ENCODE measurements at places on chromosomes 11 and 22. TPM values are rescaled to one million over a fixed set of nuclear protein-coding genes. Genes with fewer than 3 reads are reported as not detected.

The SMTNL1 gene
- not detected for polyA plus RNA-seq

DNA sequence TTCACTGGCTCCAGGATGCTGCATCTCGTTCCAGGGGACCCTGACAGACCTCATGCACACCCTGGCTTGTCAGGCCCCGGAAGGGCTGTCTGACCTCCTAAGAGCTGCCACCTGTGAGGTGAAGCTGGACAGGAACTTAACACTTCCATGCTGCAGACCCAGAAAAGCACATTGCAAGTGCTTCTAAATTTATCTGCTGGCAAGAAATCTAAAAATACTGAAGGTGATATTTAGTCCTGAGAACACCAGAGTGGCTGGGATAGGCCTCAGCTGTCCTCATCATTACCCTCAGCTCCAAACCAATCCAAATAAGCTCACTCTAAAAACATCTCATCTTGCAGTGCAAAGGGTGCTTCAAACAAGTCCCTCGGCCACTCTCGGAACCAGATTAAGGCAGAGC is 46.7 kb downstream of the ABTB2 start:
- no peak for DNase-seq

GRCh38 chr22:48001101-48001500 is 1238.7 kb downstream of the TBC1D22A start:
- DNase-seq, result no peak

The NEFH gene
- 40.9 TPM for polyA plus RNA-seq

DNA sequence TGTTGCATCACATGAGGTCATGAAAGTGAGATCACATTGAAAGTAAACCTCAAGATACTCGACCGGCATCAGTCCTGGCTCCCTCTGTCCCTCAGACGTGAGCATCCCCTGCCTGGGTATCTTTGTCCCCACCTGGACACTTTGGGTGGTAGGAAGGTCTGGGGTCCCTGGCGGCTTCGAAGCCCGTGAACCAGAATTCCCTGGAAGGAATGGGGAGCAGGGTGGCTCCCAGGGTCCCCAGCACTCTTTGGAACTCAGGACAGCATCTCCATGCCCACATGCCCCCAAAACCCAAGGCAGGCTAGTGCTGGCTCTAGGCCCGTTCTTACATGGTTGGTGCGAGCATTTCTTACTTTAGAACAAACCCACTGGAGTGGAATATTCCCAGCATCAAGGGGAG is 7.5 kb downstream of the DERL3 start:
- no peak for DNase-seq

DNA sequence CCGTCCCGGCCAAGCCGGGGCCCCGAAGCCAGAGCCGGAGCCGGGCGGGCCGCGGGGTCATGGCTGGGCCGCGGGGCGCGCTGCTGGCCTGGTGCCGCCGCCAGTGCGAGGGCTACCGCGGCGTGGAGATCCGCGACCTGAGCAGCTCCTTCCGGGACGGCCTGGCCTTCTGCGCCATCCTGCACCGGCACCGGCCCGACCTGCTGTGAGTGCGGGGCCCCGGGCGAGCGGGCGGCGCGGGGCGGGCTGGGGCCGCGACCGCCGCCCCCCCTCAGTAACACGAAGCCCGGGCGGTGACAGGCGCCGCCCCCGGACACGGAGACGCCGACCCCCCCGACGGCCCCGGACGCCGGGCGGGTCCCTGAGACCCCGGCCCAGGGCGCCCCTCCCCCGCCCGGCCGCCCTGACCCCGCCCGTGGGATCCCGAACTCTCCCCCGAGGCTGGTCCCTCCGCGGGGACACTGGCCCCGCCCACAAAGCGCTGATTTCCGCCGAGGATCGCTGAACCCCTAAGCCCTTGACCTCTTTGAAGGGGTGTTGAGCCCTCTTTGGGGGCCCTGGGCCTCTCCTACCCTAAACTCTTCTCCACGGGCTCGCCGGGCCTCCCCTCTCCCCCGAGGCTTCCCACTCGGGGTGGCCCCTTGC is 389 bp downstream of the MICALL1 start:
- no peak for DNase-seq

The OR5M8 gene
- not detected for polyA plus RNA-seq

DNA sequence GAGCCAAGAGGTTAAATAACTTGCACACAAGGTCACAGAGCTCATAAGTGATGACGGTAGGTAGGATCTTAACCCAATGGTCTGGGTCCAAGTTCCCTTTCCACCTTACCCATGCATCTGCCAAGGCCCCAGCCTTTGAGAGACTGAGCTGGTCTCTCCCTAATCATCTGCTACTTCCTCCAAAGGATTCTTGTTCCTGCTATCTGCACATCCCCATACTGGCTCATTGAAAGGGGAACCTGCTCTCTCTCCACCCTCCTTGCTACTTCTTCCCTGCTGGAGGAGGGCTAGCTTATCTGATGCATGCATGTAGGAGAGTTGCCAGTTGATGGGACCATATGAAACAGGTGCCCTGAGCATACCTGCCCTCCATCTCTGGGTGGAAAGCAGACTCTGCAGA is 47.7 kb downstream of the COMMD9 start:
- no peak for DNase-seq

GRCh38 chr11:66727282-66728037 is 1.6 kb downstream of the SPTBN2 start:
- peak; percentile 57 for DNase-seq

The EHF gene
- polyA plus RNA-seq, result 0.22 TPM

- DNase-seq, result no peak
Observed at GRCh38 chr11:75566763-75567279, 4.8 kb downstream of the SERPINH1 start.

The OR5D16 gene
- not detected for polyA plus RNA-seq

DNA sequence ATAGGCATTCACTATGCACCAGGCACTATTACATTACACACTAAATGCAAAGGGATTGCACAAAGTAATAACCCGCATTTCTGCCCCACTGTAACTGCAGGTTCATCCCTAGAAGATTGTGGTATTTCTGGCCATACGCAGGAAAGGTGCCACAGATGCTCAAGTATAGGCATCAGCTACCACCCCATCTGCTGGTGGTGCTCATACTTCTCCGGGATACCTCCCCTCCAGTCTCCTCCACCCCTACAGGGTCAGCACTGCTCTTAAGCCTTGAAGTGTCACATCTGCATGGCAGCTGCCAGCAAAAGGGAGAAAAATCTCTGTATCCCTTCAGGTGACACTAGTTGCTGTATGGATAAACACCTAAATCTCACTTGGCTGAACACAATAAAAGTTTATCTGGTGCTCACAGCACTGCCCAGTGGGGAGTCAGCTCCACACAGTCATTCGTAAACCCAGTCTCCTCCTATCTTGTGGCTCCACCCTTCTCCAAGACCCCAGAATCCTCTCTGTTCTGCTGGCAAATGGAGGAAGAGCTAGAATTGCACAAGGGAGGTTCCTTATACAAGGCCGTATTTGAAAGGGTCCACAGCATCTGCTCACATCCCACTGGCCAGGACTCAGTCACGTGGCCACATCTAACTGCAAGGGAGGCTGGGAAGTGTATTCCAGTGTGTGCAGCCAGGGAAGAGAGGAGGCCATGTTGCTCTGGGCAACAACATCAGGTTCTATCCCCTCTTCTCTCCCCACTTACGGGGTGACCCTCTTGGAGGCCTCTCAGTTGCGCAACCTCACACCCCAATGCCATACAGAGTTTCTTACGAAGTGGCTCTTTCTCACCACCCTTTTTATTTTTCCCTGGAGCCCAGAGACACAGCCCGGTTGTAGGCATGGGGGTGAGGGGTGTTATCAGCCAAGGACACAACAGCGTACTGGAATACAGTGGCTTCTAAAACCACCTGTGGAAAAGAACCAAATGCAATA is 114.7 kb downstream of the BUD13 start:
- DNase-seq, result no peak

The CTNND1 gene
- polyA plus RNA-seq, result 79.0 TPM

- no peak for DNase-seq
Observed at GRCh38 chr11:82865841-82866240, 34.4 kb downstream of the PRCP start.

The MFRP gene
- polyA plus RNA-seq, result not detected

The SYT13 gene
- 82.2 TPM for polyA plus RNA-seq
